ENCODE measurements at places on chromosomes 4 and X.

- no peak for DNase-seq
Observed at GRCh38 chr4:106588891-106589290, 220.3 kb upstream of the GIMD1 start.

GRCh38 chrX:12814420-12814819, 23.2 kb downstream of the PRPS2 start:
- DNase-seq: no peak

DNA sequence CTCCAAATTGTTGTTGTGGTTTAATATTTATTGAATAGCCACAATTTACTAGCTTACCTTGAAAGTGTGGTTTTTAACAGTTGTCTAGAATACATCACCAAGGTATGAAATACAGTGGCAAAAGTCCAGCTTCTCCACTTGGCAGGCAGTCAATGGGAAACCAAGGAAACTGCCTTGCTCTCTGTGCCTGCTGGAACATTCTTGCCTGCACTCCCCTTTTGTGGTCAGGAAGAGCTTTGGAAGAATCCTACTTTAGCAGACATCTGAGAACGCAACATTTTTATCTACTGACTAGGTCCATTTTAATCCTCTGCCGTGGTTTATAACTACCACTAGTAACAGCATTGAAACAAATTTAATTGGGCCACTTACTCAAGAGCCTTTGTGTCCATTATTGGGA, 64.5 kb downstream of the TENM3 start:
- no peak for DNase-seq

DNA sequence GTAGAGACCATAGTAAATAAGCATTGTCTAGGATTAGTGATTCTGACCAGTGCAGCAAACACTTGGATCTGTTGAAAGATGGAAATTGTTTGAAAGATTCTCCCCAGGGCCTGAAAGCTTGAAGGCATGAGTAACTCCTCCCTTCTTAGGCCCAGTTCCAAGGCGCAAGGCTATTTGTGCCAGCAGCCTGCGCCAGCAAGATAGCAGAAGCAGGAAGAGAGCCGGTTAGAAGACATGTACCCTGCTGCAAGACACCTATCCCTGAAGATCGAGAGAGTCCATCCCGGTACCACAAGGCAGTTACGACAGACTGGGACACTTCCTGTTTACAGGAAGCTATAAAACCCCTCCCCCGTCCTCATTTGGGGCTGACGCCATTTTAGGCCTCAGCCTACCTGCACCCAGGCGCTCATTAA, 72.4 kb upstream of the JADE1 start:
- DNase-seq: no peak

GRCh38 chr4:26104056-26104685, 190.2 kb downstream of the SMIM20 start:
- DNase-seq: no peak

GRCh38 chr4:150681063-150681462, 99.1 kb downstream of the MAB21L2 start:
- no peak for DNase-seq

GRCh38 chr4:114986133-114986532, 127.3 kb downstream of the NDST4 start:
- no peak for DNase-seq

DNA sequence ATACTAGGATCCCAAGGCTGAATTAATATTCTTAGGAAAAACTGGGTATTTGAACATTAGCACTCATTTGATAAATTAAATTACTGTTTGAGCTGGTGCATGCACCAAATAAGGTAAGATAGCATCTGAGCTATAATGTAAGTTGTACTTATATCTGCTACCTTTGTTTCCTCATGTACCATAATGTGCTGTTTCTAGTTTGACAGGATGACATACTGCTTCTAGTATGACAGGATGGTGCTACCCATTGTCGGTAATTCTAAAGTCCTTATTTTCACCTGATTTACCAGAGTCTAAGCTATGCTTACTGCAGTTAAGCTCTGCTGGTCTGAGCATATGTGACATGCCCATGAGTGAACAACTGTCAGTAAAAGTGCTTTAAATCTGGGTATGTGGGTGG, 1017.5 kb upstream of the IGFBP7 start:
- no peak for DNase-seq

GRCh38 chr4:27790911-27791310, 930.3 kb downstream of the STIM2 start:
- DNase-seq: no peak

GRCh38 chrX:13257223-13258051, 62.4 kb downstream of the ATXN3L start:
- no peak for DNase-seq

DNA sequence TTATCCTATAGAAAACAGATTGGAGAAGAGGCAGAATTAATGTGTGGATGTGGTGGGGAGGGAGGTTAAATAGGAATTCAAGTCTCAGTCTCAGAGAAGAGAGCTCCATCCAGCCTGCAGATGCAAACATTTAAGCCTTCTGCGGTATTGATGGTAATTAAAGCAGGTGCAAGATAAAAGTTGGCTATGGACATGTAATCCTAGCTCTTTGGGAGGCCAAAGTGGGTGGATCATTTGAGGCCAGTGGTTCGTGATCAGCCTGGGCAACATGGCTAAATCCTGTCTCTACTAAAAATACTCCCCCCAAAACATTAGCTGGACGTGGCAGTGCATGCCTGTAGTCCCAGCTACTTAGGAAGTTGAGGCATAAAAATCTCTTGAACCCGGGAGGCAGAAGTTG, 332.7 kb downstream of the PABPC4L start:
- DNase-seq: no peak

- DNase-seq: no peak
Observed at GRCh38 chrX:57817302-57817701, 93.0 kb downstream of the ZXDA start.

- no peak for DNase-seq
Observed at GRCh38 chrX:28124416-28124815, 143.2 kb upstream of the DCAF8L1 start.

- DNase-seq: no peak
Observed at GRCh38 chr4:102717448-102718092, 43.2 kb downstream of the MANBA start.

GRCh38 chr4:173502282-173502681, 27.7 kb downstream of the HAND2 start:
- no peak for DNase-seq

- no peak for DNase-seq
Observed at GRCh38 chr4:159400558-159401225, 297.8 kb downstream of the RAPGEF2 start.

- no peak for DNase-seq
Observed at GRCh38 chrX:114970806-114971205, 46.6 kb downstream of the IL13RA2 start.

DNA sequence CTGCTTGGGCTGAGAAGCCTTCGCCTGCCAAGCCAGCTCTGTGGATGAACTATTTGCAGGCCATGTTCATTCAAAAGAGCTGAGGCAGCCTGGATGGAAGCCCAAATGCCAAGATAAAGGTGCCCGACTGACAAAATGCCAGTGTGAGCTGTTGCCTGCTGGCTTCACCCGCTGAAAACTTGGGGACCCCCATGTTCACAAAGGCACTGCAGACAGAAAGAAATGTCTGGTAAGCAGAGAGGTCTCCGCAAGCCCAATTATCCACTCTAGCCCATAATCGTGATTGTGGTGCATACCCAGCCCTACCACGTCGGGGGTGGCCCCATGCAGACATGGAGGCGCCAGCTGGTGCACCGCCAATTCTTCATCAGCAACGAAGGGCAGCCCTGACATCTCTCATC, 13.0 kb upstream of the SMIM20 start:
- DNase-seq: no peak

DNA sequence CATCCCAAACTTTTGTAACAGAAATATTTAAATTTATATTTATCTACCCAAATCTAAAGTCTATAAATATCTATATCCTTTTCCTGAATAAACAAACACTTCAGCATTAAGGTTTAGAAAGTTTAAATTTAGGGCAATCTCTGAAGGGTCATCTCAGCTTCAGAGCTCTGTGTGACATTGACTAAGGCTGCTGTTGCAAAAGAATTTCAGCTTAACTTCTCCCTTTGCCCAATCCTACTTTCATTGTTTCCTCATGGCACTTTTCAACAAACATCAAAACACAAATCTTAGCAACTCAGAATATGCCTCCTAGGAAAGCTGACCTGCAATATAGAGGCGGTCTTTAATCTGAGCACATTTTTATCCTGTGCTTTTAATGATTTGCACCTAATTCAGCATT, 79.7 kb upstream of the BANK1 start:
- no peak for DNase-seq

DNA sequence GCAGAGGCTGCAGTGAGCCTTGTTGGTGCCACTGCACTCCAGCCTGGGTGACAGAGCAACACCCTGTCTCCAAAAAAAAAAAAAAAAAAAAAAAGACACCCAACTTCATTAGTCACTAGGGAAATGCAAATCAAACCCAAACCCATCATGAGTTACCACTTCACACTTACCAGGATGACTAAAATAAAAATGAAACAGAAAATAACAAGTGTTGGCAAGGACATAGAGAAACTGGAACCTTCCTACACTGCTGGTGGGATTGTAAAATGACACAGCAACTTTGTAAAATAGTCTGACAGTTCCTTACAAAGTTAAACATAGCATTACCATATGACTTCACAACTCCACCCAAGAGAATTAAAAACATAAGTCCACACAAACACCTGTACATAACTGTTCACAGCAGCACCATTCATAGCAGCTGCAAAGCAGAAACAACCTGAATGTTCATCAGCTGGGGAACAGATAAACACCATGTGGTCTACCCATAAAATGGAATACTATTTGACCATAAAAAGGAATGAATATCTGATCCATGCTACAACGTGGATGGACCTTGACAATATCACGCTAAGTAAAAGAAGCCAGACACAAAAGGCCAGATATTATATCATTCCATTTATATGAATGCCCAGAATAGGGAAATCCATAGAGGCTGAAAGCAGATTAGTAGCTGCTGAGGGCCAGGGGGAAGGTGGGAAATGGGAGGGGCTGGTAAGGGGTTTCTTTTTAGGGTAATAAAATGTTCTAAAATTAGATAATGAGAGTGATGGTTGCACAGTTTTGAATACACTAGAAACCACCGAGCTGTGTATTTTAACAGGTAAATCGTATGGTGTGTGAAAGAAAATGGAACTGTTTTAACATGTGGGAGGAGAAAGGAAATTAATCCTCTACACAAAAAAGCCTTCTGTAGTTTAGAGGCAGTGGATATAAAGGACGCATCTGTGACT, 18.3 kb downstream of the CD99L2 start:
- DNase-seq: no peak

DNA sequence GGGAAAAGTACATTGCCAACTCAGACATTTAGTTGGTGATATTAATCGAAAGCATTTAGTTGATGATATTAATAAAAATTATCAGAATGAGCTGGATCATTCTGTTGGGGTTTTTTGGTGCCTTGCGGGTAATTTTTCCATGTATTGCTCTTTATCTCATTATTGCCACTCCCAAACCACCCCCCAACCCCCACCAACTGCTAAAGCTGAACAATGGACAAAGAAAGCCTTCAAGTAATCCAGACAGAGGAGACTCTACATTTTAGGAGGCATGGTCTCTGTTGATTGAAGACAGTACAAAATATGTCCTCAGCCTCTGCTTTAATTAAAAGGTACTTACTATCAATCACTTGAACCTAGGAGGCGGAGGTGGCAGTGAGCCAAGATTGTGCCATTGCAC, 22.5 kb downstream of the PDK3 start:
- DNase-seq: no peak

DNA sequence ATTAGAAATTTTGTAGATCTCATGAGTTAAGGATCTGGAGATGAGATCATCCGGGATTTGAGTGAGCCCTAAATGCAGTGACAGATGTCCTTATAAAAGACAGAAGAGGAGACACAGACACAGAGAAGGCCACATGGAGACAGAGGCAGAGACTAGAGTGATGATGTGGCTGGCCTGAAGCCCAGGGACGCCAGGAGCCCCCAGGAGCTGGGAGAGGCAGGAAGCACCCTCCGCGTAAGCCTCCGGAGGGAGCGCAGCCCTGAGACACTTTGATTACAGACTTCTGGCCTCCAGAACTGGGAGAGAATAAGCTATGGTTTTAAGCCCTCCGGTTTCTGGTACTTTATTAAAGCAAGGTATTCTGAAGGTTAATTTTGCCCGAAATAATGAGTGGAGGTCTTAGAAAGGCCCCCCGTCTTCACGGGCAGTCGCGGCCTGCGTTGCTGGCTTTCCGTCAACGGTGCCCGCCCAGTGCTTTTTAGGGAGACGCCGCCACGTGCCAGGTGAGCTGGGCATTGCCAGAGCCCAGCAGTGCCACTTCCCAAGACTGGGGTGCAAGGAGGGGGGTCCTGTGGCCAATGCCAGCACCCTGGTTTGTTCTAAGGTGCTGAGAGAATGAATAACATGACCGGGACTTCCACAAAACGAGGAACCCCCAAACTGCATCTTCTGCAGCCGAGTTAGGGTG, 8.1 kb downstream of the DHRSX start:
- no peak for DNase-seq

DNA sequence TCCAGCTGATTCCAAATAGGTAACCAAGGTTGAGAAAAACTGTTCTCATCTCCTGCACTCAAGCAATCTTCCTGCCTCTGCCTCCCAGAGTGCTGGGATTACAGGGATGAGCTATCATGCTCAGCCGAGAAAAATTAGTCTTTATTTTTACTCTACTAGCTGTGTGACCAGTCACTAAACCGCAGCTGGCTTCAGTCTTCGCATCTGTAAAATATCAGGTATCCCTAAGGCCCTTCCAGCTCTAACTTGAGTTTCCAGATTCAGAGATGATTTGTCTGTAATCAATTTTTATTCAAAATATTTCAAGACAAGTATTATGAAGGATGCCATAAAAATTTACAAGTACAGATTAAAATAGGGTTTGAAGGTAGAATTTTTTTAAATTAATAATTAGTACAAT, 3.5 kb downstream of the ADH6 start:
- no peak for DNase-seq

GRCh38 chr4:92615049-92615448, 311.3 kb downstream of the GRID2 start:
- no peak for DNase-seq

DNA sequence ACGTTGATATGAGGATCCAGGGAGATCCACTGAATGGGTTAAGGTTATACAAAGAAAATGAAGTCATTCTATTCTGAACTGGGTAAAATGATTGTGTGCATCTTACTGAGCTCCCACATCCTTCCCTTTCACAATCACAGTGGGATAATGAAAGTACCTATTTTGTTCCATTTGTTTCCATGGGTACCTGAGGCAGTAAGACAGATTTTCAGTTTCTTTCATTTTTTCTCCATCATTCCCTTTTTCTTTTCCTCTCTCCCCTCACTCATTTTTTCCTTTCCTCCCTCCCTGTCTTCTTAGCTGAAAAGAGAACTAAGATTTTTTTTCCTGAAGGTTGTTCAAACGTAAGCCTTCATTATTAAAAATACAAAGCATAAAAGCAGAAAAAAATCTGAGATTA, 4.6 kb downstream of the GRIA2 start:
- no peak for DNase-seq

DNA sequence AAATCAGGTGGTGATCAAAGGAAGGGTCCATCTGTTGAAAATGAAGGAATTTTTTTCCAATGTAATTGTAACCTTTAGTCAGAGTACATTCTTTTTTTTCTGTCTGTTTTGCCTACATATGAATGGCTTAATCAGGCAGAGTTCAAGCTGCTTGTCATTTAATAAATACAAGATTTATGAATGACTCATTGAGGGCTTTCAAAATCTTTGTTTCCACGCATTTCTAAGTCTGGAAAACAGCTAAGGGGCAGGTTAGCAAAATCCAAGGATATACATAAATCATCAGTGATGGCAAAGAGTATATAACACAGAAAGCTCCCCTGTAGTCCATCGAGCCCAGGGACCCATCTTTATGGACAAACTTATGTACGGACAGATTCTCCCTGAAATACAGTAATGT, 1.8 kb downstream of the CA5B start:
- no peak for DNase-seq
